ENCODE measurements at places on chromosomes 12 and 14. TPM values are rescaled to one million over a fixed set of nuclear protein-coding genes. Genes with fewer than 3 reads are reported as not detected.

The GPRC5A gene
- total RNA-seq, result under 0.01 TPM

The RAB3IP gene
- total RNA-seq, result 25.7 TPM

GRCh38 chr12:118188690-118189371 lies 52.9 kb downstream of the PEBP1 start:
- DNase-seq, result no peak

- no peak for DNase-seq
Observed at GRCh38 chr12:116434155-116435011, 124.8 kb upstream of the MAP1LC3B2 start.

The SDR9C7 gene
- 0.41 TPM for total RNA-seq

- no peak for DNase-seq
Observed at GRCh38 chr12:113299619-113300237, 35.2 kb downstream of the SLC8B1 start.
